ENCODE measurements at places on chromosomes 1 and 21.
A peak's percentile ranks its signal among the peaks of the same experiment; 100 is the strongest.

DNA sequence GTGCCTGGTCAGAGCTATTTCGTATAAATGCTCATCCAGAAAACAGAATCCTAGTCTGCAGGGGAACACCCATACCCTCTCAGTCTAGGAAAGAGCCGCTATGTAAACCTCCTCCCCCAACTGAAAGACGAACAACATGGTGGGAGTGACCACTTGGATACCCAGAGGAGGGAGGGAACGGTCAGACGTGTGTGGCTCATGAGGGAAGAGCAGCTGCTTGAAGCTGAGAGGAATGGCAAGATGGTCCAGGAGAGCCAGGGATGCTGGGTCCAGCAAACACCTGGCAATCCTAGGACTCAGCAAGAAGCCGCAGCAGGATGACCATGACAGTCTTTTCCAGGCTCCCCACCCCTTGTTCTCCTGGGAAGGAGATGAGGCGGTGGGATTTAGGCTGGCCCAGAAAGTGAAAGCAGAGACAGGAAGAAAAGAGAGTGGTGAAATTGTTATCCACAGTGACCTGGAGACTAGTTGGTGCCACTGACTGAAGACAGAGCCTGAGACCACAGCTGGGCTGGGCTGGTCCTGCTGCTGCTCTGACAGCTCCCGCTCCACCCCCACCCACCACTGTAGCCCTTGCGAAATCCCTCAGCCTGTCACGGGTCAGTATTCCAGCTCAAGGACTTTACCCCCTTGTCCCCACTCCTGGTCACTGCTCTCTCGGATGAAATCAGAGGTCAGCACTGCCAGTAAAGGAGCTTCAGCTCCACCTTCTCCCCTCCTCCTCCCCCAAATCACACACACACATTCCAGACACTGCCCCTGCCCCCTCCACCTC is 3.6 kb downstream of the CERS2 start:
- no peak for DNase-seq

DNA sequence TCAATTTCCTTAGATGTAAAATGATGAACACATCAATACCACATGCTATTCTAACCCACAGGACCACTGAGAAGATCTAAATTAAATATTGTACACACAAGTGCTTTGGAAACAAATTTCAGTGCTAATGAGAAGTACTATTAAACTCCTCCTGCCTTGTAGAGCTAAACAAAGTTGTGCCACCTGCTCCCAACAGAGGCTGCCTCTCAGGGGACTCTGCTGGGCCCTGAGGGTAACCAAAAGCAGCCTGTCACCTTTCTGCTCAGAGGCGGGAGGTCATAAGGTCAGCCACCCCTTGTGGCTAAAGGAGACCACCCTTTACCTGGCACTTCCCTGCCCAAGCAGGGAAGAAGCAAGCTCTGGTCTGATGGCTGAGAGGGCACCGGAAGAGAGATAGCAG is 6.3 kb downstream of the SLC9A1 start:
- no peak for DNase-seq

- DNase-seq: no peak
These were observed 4.4 kb upstream of the RHEX start for GRCh38 chr1:206048582-206048981.

DNA sequence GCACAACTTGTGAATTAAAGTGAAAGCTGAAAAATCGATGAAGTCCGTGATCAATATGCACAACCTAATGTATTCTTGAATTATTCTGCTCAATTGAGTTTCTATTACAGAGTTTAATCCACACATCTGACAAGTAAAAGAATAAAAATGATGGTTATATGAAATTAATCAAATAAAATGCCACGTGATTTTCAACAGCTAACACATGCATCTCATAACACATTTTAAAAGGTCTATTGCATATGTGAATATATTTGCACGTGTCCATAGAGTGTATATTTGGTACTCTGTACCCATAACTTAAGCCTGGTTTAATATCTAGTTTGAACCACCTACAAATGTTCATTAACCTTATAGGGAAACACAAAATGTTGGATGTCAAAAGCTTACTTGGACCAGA is 266.2 kb downstream of the NTNG1 start:
- no peak for DNase-seq

- peak; percentile 47 for DNase-seq
These were observed 33.1 kb upstream of the NFASC start for GRCh38 chr1:204837440-204838084.

- DNase-seq: no peak
These were observed 585.6 kb downstream of the PLPP3 start for GRCh38 chr1:55993646-55994318.

GRCh38 chr1:70628973-70629372 is 217.9 kb downstream of the CTH start:
- no peak for DNase-seq

DNA sequence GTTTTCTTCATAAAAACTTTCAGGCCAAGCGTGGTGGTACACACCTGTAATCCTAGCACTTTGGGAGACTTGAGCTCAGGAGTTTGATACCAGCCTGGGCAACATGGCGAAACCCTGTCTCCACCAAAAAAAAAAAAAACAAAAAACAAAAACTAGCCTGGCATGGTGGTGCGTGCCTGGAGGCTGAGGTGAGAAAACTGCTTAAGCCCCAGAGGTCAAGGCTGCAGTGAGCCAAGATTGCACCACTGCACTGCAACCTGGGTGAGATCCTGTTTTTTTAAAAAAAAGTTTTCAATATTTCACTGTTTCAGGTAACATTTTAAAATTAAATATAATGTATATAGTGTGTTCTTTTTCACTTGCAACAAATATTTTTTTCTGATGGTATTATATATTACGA is 13.5 kb upstream of the B3GALT2 start:
- DNase-seq: no peak

- peak; percentile 24 for DNase-seq
These were observed 812 bp downstream of the TTC4 start for GRCh38 chr1:54716299-54717047.

GRCh38 chr1:183093786-183094298 is 70.6 kb downstream of the LAMC1 start:
- peak; percentile 43 for DNase-seq

DNA sequence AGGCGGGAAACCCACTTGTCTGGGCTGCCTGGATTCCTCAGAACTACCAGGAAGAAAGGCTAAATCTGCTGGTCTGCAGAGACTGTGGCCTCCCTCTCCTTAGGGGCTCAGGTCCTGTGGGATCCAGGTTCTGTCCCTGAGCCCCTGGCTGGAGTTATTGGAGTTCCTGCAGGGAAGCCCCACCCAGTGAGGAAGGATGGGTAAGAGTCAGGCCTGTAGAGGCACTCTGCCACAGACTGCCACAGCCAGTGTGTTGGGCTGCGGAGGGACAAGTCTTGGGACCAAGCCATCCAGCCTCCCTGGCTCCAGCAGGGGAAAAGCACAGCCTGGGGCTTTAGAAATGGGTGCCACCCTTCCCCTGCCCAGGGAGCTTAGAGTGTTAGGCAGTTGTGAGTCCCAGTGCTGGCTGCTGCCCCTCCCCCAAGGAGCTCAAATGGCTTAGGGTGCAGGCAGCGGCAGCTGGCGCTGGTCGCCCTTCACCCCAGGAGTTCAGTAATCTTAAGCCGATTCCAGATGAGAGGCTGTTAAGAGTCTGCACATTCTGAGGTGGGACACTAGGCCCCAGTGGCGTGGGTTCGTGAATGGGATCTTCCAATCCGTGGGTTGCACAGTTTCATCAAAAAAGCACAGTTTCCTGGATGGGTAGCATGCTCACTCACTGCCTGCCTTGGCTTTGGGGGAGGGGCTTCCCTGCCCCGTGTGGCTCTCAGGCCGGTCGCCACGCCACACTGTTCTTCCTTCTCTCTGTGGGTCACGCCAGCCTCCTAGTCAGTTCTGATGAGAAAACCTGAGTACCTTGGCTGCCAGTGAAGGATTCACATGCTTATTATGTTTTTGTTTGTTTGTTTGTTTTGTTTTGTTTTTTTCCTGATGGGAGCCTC is 57.6 kb upstream of the FMO3 start:
- no peak for DNase-seq

DNA sequence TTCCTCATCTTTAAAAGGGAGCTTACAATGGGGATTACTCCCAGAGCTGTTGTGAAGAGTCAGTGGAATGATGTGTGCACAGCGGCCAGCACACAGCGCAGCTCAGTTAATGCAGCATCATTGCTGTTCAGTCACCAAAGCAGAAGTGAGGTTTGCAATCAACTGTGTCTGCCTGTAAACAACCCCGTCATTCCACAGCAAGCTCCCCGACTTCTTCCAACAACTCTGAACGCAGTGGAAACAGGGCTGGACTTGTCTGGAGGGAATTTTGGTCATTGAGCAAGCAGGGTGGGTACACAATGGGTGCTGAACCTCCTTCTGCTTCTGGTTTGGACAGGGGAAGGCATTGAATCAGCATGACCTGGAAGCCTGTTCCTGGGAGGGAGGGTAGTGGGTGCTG is 347.4 kb downstream of the PTPRU start:
- DNase-seq: no peak

- no peak for DNase-seq
These were observed 245.3 kb downstream of the SETD4 start for GRCh38 chr21:35814858-35815619.

DNA sequence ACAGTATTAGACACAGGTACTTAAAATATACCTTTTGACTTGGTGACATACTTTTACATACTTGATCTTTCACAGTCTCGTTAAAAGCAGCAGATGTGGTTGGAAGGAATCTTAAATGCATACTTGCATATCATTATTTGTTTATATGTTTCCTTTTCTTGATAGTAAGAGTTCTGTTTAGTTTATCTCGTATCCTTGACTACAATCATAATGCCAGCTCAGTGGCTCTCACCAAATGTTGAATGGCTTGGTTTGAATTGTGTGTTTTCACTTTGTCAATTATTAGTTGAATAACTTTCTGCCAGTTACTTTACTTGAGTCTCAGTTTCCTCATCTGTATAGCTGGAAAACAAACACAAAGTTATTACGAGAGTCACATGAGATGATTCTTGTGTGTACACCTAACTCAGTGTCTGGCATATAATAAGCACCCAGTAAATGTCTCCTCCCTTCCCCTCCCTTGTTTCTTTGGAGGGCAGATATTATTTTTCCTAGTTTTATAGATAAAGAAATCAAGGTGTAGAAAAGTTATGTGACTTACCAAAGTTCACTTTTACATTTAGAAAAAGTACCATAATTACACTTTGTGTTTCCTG is 131.6 kb upstream of the IVNS1ABP start:
- DNase-seq: no peak

DNA sequence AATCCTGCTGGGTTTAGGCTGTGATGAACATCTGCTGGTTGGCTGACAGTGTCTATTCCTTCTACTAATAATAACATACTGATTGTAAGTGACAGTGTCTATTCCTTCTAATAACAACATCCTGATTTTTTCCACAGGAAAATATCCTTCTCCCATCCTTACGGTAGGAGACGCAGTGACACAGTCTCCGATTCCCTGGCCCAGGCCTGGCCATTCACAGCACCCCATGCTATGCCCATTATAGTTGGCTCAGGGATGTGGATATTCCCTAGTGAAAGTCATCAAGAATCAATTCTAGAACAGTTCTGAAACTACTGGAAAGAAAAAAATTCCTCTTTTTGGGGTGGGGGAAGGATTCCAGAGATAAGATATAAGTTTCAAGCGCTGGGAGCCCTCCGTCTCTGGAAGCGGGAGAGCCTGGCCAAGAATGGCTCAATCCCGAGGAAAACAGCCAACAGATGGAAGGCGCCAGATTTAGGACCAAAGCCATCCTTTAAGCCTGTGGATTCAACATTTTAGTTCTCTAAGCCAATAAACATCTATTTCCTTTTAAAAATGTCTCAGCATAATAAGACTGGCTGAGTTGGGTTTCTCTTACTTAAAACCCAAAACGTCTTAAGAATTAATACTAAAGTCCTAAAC is 88.6 kb downstream of the GPATCH2 start:
- DNase-seq: no peak

GRCh38 chr1:212119863-212120262 is 84.3 kb downstream of the DTL start:
- no peak for DNase-seq

DNA sequence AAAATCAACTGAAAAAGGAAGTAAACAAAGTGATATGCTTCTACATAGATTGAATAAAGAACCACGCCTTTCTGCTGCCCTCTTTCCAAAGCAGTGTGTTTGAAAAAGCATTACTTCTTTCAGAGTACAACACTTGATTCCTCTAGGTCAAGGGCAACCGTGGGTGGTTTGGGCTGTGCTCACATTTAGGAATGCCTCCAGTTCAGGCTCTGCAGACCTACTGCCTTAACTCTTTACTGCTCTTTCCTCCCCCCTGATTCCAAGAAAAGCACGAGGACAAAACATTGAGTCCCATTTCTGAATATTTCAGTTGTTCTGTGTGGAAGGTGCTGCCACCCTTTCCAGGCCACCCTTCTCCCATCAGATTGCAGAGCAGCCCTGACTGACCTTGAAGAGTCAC is 45.2 kb downstream of the ADAMTS1 start:
- no peak for DNase-seq

- no peak for DNase-seq
These were observed 168.8 kb upstream of the PLXNA2 start for GRCh38 chr1:208413006-208413405.

DNA sequence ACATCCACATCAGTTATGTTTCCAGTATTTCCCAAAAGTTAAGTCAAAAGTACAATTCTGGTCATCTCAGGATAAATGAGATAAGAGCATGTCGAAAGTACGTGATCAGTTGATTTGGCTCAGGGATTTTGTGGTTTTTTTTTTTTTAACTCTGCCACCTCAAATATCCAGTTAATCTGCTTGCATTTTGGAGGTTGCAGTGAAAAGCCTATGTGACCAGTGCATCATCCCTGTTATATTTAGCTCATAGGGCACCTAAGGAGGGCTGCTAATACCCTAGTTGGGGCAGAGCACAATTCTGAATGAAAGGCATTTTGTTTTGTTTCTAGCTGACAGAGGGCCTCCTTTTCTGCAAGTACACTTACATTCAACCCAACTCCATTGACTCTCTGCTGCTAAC is 31.7 kb upstream of the RGS16 start:
- no peak for DNase-seq

DNA sequence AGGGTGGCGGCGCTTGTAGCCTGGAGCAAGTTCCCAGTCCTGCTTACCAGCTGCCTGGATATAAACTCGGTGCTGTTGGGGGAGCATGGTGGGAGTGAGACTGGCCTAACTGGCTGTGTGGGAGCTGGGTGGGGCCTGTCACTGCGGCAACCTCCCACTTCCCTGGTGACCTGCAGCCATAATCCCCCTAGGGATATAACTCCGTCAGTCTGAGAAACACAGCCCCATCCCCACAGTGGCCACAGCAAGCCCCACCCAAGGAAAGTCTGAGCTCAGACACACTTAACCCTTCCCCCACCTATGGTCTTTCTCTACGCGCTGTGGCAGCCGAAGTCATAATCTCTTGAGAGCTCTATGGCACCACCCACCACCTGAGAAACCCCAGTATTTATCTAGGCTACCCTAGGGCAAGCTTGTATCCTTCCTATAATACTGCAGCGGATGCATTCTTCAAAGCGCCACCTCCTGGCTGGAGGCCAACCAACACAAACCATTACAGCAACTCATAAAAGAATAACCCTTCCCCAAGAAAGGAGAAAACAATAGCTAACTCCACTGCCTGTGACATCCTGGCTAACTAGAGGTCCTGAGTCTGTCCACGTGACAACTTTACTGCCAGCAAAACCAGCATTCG is 57.4 kb downstream of the ZNF648 start:
- no peak for DNase-seq
